Vagina (tissue), 2 donors: ENCODE measurements at places on chromosomes 6 and 20.
A peak's percentile ranks its signal among the peaks of the same experiment; 100 is the strongest.

DNA sequence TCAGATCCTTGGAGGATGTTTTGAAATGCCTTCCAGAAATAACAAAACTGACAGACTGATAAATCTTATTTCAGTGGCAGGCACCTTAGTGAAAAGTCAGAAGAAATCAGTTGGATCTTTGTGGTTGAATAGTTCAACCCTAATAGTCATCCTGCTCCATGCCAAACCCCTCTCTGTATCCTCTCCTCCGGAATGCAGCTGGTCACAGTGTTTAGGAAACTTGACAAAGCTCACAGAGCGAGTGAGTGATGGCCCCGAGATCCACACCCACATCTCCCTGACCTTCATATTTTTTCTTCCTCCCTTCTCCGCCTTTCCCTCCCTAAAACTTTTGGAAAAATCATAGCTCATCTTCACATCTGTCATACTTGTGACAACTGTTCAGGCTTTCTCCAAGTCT lies 464.8 kb upstream of the CDH4 start:
- H3K27ac ChIP-seq = no peak overlapping the region
- no peak for DNase-seq
- no peak overlapping the region for H3K4me3 ChIP-seq
- no peaks in the 10 kb centered on the region for H3K36me3 ChIP-seq
- no peaks in the 10 kb centered on the region for H3K4me1 ChIP-seq
- H3K27me3 ChIP-seq = no peaks in the 10 kb centered on the region

DNA sequence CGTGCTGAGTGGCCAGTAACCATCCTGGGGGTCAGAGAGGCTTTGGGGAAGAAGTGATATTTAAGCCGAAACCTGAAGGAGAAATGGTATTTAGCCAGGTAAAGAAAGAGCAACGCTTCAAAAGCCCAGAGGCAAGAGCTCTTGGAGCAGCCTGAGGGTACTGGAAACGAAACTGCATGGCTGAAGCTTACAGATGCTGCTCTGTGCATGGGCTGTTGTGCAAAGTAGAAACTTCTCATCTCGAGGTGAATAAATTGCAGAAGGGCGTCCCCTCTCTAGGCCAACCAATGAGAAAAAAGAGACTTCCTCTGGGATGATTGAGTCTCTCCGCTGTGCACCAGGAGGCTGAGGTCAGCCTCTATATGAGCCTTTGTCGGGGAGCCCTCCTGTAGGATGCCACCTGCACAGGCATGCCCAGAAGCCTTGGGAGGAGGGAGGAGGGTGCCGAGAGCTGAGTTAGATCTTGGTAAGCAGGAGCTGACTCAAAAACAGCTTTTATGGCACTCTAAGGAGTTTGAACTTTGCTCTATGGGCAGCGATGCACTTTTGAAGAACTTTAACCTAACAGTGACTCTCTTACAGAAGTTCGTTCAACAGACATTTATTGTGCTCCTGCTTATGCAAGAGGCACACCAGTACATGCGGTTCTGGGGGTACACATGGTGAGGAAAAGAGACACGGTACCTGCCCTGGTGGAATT lies 61.6 kb upstream of the EDN1 start:
- H3K4me1 ChIP-seq = peaks cover 9% of the 10 kb centered on the region
- no peaks in the 10 kb centered on the region for H3K36me3 ChIP-seq
- DNase-seq = no peak
- H3K27me3 ChIP-seq = no peaks in the 10 kb centered on the region
- no peak overlapping the region for H3K27ac ChIP-seq

- H3K36me3 ChIP-seq = no peaks in the 10 kb centered on the region
- H3K4me3 ChIP-seq = no peak overlapping the region
- H3K27me3 ChIP-seq = no peaks in the 10 kb centered on the region
- peaks cover 16% of the 10 kb centered on the region for H3K4me1 ChIP-seq
- H3K27ac ChIP-seq = peak overlapping the region; percentile 7
- DNase-seq = no peak
These were observed 61.4 kb downstream of the CD24 start for GRCh38 chr6:106913111-106913510.

DNA sequence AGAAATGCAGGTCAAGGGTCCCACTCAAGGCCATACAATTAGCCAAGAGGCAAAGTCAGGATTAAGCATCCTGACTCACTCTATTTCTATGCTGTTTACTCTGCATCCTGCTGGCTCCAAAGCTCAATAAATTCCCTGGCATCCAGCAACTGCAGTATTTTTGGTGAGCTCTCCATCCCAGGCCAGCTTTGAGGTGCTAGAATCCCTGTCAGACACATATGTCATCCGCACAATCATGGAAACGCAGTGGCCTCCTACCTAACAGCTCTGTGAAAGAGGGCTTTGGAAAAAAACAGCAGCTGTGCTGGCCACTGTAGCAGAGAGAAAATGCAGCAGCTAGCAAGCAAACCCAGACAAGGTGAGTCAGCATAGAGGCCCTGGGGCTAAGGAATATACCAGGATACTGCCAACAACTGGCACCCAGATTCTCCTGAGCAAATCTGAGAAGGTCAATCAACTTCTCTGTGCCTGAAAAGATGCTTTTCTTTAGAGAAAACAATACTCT lies 58.4 kb downstream of the ANKEF1 start:
- no peaks in the 10 kb centered on the region for H3K36me3 ChIP-seq
- H3K27ac ChIP-seq = no peak overlapping the region
- no peaks in the 10 kb centered on the region for H3K4me1 ChIP-seq
- no peak overlapping the region for H3K4me3 ChIP-seq
- no peaks in the 10 kb centered on the region for H3K27me3 ChIP-seq
- no peak for DNase-seq

GRCh38 chr6:170208651-170209353 lies 82.1 kb downstream of the DLL1 start:
- no peak overlapping the region for H3K4me3 ChIP-seq
- H3K27me3 ChIP-seq = no peaks in the 10 kb centered on the region
- peaks cover 10% of the 10 kb centered on the region for H3K4me1 ChIP-seq
- H3K27ac ChIP-seq = no peak overlapping the region
- peak; percentile 85 for DNase-seq

DNA sequence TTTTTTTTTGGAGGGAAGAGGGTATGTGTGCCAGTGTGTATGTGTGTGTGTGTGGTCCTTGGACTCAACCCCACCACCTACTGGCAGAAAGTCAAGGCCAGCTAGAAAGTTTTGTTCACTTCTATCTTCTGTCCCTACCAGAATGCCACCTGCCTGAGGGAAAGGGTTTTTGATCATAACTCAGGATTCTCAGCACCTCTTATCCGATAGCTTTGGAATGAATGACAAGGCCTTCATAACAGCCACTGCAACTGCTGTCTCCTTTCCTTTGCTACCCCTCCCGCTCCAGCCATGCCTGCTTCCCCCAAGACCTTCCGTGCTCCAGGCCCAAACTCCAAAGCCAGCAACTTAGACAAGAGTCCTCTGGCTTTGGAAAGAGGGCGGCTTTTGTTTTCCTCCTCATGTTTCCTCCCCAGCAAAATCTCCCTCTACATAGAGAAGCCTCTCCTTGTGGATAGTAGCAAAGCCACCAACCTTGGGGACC lies 18.7 kb downstream of the BTN3A1 start:
- no peaks in the 10 kb centered on the region for H3K27me3 ChIP-seq
- H3K36me3 ChIP-seq = no peaks in the 10 kb centered on the region
- H3K27ac ChIP-seq = peak overlapping the region; percentile 97
- H3K4me1 ChIP-seq = peaks cover 40% of the 10 kb centered on the region
- peak overlapping the region; percentile 79 for H3K4me3 ChIP-seq
- DNase-seq = no peak

GRCh38 chr6:18415671-18416340 lies 28.7 kb downstream of the RNF144B start:
- no peaks in the 10 kb centered on the region for H3K27me3 ChIP-seq
- no peak overlapping the region for H3K4me3 ChIP-seq
- no peak overlapping the region for H3K27ac ChIP-seq

- DNase-seq = no peak
- no peak overlapping the region for H3K4me3 ChIP-seq
- H3K36me3 ChIP-seq = no peaks in the 10 kb centered on the region
- H3K4me1 ChIP-seq = no peaks in the 10 kb centered on the region
- H3K27me3 ChIP-seq = no peaks in the 10 kb centered on the region
These were observed 15.7 kb upstream of the SSTR4 start for GRCh38 chr20:23019403-23019802.

DNA sequence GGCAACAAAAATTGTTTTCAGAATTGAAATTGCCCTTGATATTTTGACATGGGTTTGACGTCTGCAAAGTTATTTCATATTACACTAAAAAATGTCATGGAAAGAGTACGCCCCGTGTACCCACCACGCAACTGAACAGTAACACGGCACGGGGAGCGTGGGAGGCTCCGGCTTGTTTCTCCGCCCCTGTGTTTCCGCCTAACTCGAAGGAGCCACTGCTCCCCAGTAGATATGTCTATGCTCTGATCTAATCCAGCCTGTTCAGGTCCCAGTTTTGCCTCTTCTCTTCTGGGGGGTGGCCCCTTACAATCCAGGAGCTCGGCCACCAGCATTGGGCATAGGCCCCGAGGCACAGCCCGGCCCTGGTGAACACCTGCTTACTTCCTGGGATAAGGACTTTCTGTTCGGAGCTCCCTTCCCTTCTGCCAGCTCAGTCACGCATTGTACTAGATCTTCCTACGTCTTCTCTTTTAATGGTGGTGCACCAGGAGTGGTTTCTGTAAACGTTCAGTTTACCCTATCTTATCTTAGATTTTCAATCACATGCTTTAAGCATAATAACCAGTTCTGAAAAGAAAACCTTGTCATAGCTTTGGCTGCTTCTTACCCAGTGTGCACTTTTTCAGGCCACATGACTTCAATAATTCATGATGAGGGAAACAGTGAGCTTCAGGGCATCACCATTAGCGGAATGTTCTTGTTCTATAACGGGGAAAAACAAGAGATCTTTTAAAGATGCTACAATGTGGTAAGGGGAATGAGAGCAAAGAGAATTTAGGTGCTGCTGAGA lies 43.9 kb upstream of the EXOC2 start:
- H3K4me3 ChIP-seq = no peak overlapping the region
- no peaks in the 10 kb centered on the region for H3K27me3 ChIP-seq
- H3K4me1 ChIP-seq = no peaks in the 10 kb centered on the region
- DNase-seq = no peak
- no peak overlapping the region for H3K27ac ChIP-seq

DNA sequence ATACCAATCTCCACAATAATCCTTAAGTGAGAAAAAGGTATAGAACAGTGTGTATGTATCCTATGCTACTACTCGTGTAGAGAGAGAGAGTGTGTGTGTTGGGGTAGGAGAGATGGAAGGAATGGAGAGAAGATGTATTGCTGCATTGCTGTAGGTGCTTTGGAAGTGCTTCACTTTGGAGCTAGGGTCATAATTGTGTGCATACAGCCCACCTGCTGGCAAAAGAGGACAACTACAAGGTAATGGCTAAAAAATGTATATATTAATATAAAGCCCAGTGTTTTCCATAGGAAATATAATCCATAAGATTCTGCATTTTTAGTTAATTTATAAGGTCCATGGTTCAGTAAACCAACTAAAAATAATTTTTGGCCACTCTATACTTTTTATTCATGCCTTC lies 36.1 kb downstream of the SERAC1 start:
- H3K27ac ChIP-seq = no peak overlapping the region
- DNase-seq = no peak
- no peaks in the 10 kb centered on the region for H3K4me1 ChIP-seq
- H3K4me3 ChIP-seq = no peak overlapping the region
- H3K36me3 ChIP-seq = no peaks in the 10 kb centered on the region
- no peaks in the 10 kb centered on the region for H3K27me3 ChIP-seq

- no peaks in the 10 kb centered on the region for H3K4me1 ChIP-seq
- no peak overlapping the region for H3K4me3 ChIP-seq
- no peaks in the 10 kb centered on the region for H3K27me3 ChIP-seq
- H3K36me3 ChIP-seq = no peaks in the 10 kb centered on the region
- no peak for DNase-seq
These were observed 189.3 kb downstream of the PREX1 start for GRCh38 chr20:48638546-48638945.
